ENCODE measurements at places on chromosomes 6 and 20. TPM values are rescaled to one million over a fixed set of nuclear protein-coding genes. Genes with fewer than 3 reads are reported as not detected.

Gene LINC00237
- not detected for total RNA-seq

Gene ULBP3
- total RNA-seq = 43.0 TPM

Gene ASIP
- total RNA-seq = not detected

Gene BNIP5
- not detected for total RNA-seq

Gene PARD6B
- total RNA-seq = 0.90 TPM

Gene DNAH8
- under 0.01 TPM for total RNA-seq

Gene UBE2C
- total RNA-seq = 43.6 TPM

Gene CAGE1
- not detected for total RNA-seq

Gene RFX6
- total RNA-seq = not detected

Gene NOTCH4
- total RNA-seq = 2.2 TPM

DNA sequence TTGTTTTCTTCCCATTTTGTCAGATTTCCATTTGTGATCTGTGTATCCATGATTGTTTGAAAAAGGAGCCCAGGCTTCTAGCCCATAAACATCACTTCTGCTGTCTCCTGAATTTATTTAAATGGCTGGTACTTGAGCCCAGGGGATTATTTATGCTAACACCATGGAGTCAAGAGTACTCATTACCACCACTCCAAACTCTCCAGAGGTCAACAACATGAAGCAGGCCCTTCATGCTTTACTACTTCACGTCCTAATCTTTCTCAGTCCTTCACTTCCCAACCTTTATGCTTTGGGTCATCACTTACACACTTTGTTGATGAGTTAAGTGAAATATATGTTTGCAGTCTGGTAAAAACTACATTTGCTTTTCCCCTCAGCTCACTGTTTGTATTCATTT, 247.8 kb downstream of the BMP2 start:
- no peak for DNase-seq

GRCh38 chr6:56724455-56724854, 81.8 kb upstream of the DST start:
- peak; percentile 76 for DNase-seq

DNA sequence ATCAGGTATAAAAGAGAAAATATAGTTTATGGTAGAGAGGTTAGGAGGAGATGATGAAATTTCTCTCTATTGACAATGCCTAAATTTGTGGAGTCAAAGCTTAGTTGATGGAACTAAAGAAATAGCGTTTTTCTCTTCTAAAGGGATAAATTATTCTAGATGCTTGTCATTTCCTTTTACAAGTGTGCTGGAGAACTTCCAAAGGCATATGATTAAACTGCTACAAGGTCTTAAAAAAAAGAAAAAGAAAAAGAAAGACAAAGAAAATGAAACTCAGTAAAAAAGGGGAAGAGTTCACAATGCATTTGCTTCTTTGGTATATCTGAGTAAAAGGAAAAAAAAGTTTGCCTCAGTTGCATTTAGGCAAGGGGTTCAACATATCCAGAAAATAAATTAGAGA, 499.8 kb upstream of the PTCHD4 start:
- peak; percentile 18 for DNase-seq

DNA sequence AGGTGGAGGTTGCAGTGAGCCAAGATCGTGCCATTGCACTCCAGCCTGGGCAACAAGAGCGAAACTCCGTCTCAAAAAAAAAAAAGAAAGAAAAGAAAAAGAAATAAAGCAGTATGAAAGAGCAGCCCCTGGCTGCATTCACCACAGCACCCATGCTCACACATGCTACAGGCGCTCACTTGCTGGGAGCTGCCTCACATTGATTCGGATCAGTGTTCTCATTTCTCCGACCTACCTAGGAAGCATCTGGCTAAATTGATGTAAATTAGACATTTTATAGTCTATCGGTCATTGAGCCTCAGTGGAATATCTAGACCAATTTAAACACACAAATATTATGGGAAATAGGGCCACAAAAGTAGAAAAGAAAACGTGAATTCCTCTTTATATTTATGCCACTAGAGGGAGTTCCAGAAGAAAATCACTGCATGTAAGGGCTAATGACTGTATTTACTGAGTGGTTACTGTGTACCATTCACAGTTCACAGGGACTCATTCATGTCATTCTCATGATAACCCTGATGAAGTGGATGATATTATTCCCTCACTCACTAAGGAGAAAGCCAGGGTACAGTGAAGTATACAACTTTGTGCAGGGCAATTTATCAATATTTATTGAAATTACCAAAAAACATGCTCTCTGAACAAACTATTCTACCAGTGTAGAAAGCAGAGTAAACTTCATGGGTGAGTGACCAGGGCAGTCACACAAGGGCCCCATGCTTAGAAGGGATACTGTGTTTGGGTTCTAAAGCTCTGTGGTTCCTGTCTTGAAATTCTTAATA, 5.3 kb upstream of the MOG start:
- DNase-seq = peak; percentile 37

DNA sequence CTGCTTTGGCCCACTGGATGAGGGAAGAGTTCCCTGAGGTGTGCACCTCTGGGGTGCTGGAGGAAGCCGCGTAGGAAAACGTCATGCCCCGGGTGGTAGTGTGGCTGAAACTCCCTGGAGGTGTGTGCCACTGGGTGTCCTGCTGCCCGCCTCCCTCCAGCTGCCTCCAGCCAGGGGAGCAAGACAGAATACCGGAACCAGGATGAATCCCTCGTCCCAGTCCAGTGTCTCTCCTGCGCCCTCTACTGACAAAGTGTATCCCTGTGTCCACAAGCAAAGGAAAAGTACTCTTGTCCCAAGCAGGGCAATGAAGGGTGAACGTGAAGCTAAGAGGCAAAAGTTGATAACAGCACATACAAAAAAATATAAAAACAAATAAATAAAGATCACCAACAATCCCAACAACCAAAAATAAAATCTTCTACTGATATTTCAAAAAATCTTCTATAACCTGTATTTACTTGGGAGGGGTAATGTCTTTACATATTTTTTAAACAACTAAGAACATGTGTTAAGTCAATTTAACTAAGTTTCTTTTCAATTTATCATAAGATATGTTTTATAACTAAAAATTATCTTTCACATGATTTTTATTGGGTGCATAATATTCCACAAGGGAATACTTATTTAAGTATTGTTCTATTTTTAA, 437.6 kb downstream of the MAFB start:
- peak; percentile 15 for DNase-seq

- peak; percentile 55 for DNase-seq
Observed at GRCh38 chr6:41182069-41183034, 18.6 kb downstream of the TREML2 start.

DNA sequence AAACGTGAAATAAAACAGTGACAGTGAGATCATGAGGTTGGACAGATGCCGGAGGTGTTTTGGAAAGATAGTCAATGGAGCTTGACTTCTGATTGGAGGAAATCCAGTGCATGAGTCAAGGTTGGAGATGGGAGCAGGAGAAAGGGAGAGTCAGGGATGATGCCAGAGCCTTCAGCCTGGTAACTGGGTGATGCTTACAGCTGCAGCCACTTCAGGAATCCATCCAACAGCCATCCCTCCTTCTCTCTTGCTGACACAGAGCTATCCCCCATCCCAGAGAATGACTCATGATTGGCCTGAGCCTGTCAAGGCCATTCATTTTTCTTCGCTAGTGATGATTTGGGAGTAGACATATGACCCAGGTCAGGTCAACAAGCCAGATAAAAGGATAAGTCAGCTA, 112.8 kb downstream of the SAMD5 start:
- DNase-seq = peak; percentile 87

- peak; percentile 49 for DNase-seq
Observed at GRCh38 chr6:106608080-106608668, 21.1 kb downstream of the RTN4IP1 start.

- DNase-seq = no peak
Observed at GRCh38 chr20:51172558-51173428, 149.9 kb upstream of the KCNG1 start.

GRCh38 chr20:23925789-23926525, 46.4 kb upstream of the CST5 start:
- DNase-seq = no peak

GRCh38 chr6:20565342-20565741, 31.1 kb downstream of the CDKAL1 start:
- DNase-seq = peak; percentile 4

DNA sequence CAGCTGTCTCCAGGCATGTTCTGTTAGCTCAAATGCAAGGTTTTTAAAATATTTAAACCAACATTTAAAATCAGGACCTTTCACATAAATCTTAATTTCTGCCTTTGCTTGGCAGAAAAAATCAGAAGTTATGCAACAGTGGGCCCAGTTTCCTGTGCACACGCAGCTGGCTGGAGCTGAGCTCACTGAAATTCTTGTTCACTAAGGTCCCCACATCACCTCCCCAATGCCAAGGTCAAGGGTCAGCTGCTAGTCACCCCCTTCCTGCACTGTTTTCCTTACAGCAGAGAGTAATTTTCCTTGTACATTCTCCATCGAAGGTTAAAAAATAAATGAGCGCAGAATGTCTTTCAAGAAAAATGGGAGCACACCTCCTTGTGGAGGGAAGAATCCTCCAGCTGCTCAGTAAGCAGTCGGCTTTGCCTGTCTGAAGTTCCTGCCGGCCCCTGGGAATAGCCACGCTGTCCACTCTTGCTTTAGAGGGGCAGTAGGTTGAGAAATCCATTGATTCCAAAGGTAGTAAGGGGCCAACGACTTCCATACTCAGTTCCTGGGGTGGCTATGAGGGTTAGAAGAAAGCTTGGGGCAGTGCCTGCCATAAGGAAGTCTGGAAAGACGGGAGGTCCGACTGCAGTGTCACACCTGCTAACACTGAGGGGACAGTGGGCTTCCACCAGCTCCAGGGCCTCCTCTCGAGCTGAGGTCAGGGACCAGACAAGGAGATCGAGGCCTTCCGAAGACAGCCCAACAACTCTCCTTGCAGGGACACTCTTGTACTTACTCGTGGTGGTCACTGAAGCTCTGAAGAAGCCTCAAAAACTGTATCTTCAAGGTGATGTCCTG, 56.8 kb downstream of the MYH7B start:
- DNase-seq = no peak

- no peak for DNase-seq
Observed at GRCh38 chr6:100671740-100672139, 207.0 kb upstream of the SIM1 start.

DNA sequence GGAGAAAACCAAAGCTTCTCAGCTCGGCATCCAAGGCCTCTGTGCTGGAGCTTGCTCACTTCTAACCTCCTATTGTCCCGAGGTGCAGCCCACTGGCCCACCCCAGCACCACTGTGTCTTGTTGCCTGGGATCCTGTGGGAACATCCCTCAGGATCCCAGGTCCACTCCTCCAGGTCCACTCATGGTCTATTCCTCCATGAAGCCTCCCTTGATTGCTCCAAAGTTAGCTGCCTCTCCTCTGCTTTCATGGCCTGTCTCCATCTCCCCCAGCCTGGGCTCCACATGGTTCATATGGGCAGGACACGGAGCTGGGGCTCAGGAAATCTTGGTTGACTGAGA, 13.9 kb downstream of the SLA2 start:
- no peak for DNase-seq

DNA sequence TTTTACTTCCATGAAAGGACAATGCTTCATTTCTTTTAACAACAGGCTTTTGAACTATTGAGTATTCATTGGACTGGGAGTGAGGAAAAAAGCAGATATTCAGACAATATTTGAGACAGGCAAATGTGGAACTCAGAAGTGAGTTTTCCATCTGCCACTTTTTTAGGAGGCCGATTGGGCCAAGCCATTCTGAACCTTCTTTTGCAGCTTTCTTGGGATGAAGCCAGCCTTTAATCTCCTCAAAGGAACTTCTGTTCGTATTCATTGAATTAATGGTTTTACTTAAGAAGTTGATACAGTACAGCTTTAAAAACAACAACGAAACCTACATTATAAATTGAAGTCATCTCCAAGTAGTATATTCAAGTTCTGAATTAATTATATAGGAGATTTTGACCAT, 187.1 kb upstream of the RNF217 start:
- no peak for DNase-seq

GRCh38 chr6:12178521-12178920, 111.6 kb upstream of the EDN1 start:
- no peak for DNase-seq

DNA sequence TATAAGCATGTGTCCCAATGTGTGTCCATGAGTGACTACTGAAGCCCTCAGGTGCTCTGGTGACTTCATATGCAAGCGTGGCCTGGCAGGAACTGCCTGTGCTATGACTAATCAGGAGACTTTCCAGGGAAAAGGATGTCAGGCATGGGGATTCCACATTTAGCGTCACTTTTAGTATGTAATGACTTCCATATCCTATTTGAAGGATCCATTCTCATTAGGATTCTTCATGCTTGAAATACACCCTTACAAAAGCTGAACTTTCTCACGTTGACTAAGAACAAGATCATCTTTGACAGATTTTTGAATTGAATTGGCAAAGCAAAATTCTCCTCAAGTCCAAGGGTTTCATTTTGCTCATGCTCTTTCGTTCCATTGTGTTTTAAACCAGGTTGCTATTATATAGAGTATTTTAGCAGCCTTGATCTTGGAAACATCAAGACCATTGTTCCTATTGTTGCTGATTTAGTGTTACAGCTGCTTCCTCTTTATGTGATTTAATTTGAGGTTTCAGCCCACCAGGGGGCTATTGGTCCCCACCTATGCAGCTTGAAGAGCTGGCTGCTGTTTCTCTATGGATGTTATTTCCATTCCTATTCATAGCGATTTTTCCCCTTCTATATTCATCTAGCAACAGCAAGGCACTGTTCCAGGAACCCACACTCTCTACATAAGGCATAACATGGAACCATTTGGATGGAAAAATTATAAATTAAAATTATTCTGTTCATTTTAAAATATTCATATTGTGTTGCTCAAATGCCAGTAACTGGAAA, 418.6 kb downstream of the CDKAL1 start:
- peak; percentile 83 for DNase-seq

GRCh38 chr6:30847971-30848436, 36.3 kb upstream of the DDR1 start:
- no peak for DNase-seq

- peak; percentile 5 for DNase-seq
Observed at GRCh38 chr6:50030777-50031562, 9.2 kb upstream of the DEFB110 start.

- no peak for DNase-seq
Observed at GRCh38 chr20:9165261-9165660, 96.4 kb downstream of the PLCB4 start.

DNA sequence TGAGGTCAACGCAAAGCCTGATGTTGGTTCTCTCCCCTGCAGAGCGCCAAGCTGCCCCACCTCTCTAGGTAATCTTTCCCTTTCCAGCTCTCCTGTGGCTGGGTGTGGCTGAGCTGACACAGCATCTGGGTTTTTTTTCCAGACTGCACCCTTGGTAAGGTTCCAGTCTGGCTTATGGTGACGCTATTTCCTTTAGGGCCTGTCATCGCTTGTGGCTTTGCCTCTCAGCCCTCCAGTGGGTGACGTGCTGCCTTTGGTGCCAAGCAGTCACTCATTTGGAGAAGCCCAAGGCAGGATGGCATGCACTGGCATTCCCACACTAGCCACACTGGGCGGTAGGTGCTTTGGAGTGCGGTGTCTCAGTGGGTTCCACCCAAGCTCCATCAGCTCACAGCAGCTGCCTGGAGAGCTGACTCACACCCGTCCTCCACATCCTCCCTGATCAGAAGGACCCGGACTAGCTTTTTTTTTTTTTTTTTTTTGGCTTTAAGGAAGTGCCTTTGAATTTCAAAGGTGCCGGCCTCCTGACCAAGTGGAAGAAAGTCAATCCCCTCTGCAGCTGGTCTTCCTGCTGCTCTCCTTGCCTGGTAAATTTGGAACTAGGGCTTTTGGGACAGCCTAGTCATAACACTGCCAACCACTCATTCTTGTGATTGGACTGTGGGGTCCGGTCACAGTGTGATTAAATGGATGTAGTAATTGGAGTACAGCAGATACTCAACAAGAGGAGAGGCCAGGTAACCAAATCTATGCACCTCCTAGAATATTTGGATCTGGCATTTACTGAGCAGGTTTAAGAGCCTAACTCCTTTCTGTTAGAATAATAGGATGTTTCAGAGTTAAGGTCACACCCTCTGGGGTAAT, 153.6 kb downstream of the CD83 start:
- DNase-seq = peak; percentile 74

All from IMR-90 (cell line).